ENCODE measurements at places on chromosomes 5 and 9. TPM values are rescaled to one million over a fixed set of nuclear protein-coding genes. Genes with fewer than 3 reads are reported as not detected.

ZNF454 gene
- total RNA-seq = 0.69 TPM

MCTP1 gene
- total RNA-seq = 22.3 TPM

PKD2L2 gene
- not detected for total RNA-seq

PCDHA9 gene
- not detected for total RNA-seq

PTGR1 gene
- total RNA-seq = 167 TPM

SCGB3A2 gene
- total RNA-seq = not detected

BTNL8 gene
- total RNA-seq = 0.35 TPM

NRG2 gene
- total RNA-seq = 0.52 TPM

GALNT12 gene
- 4.3 TPM for total RNA-seq

C9orf50 gene
- total RNA-seq = not detected

HSD17B3 gene
- total RNA-seq = 0.10 TPM

SYK gene
- 11.8 TPM for total RNA-seq

GRCh38 chr5:111389390-111390082 lies 122.8 kb downstream of the STARD4 start:
- DNase-seq = peak; percentile 86

DNA sequence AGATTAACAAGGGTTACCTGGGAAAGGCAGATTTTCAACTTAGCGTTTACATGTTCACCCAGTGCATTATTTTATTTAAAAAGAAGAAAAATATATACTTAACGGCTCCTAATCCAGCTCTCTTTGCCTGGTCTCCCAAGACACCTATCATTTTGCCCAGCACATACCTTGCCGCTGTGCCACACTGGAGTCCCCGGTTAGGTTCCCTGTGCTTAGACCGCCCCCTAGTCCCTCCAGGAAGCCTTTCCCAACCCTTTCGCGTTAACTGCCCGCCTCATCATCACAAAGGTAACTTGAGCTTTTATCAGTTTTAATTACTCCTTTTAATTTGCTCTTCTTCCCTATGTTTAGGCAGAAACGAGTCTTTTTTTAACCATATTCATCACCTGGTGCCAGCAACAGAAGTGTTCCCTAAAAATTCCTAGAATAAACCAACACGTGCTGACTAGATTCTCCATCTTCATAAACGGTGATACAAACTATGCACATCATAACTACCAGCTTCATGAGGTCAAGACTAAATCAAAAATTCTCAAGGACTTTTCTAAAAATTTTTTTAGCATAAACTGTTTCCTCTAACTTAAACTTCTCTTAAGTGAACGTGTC lies 19.7 kb downstream of the DNAJA1 start:
- peak; percentile 51 for DNase-seq

DNA sequence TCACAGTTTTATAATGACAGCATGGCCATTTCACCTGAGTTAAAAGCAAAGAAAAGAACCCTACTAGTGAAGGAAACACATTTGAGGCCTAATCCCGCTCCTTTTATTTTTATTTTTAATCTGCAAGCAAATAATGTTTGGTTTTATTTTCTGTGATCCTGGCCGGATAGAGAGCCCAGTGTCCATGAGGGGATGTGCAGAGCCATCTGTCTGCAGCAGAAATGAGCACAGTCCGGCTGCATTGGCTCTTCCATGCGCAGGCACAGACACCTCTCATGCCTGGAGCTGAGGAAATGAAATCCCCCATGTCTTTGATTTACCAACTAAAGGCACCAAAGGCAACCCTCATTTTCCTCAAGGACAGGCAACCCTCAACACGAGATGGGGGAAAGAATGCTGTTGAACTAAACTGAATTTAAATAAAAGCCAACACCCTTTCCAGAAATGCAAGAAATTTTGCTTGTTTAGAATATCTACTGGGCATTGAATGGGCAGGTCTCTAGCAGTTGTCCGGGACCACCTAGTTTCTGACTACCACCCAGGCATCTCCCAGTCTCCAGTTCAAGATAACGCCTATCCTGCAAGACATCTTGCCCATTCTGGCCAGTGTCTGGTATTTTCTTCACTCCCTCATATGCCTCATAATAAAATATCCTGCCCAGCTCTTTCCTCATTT lies 47.9 kb upstream of the SEMA6A start:
- DNase-seq = no peak

GRCh38 chr9:126661521-126662251 lies 48.0 kb downstream of the LMX1B start:
- DNase-seq = peak; percentile 45

- no peak for DNase-seq
These were observed 346.4 kb upstream of the FAM174A start for GRCh38 chr5:100188778-100189177.

DNA sequence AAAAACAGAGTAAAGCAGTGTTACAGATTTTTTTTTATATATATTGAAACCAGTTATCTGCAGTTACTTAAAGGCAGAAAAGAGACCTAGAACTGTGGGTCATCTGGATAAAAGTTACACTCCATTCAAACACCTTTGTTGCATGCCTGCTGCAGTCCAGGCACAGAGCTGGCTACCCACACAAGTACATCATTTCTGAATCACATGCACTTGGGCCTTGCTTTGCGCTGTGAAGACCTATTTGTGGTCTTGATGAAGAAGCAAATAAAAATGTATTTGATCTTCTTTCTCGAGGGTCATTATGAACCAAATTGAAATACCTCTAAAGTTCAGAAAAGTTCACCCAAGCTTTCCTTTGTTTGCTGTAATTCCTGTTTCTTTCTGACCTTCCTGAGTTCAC lies 503.0 kb upstream of the ZNF608 start:
- no peak for DNase-seq

GRCh38 chr9:133780962-133781827 lies 43.0 kb upstream of the SARDH start:
- DNase-seq = no peak

- no peak for DNase-seq
These were observed 15.7 kb downstream of the SCGB3A1 start for GRCh38 chr5:180575571-180575970.

GRCh38 chr9:122039234-122039633 lies 53.9 kb downstream of the TTLL11 start:
- no peak for DNase-seq

DNA sequence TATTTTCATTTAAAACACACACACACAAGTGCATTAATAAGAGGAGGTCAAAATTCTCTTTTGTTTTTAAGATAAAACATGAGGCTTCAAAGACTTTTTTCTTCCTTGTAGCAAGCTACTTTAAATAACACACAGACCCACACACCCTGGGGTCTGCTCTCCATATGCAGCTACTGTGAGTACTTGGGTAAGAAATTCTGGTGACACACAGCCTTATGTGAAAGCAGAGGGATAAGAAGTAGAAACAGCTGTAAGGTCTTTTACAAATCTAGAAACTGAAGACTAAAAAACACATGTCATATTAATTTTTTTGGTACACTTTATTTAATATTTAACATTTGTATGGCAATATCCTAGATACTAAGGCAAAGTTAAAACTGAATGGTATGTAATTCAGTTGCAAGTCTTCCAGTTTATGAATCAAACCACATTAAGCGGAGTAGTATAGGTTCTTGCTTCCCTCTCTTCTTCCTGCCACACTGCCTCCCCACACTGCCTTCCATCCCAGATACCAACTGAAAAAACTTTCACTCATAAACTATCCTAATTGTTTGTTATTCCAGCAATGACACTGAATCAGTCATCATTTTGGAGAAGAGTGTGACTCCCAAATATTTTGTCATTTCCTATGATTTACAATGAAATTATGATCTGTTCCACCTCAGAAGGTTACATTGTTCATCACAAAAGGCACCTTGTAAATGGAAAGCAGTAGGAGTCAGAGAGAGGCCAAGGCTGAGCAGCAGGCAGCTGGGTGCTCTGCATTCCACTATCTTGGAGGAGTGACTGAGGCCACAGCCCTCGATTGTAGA lies 92.0 kb downstream of the PLCXD3 start:
- DNase-seq = no peak

GRCh38 chr5:150440948-150441812 lies 8.4 kb downstream of the RPS14 start:
- DNase-seq = no peak

- DNase-seq = no peak
These were observed 63.6 kb upstream of the UBAC1 start for GRCh38 chr9:136024696-136025316.

- no peak for DNase-seq
These were observed 950 bp downstream of the NEUROG1 start for GRCh38 chr5:135534609-135535419.

GRCh38 chr9:136138566-136138965 lies 19.9 kb upstream of the TMEM250 start:
- no peak for DNase-seq
